ENCODE measurements at places on chromosomes 16 and 17.

DNA sequence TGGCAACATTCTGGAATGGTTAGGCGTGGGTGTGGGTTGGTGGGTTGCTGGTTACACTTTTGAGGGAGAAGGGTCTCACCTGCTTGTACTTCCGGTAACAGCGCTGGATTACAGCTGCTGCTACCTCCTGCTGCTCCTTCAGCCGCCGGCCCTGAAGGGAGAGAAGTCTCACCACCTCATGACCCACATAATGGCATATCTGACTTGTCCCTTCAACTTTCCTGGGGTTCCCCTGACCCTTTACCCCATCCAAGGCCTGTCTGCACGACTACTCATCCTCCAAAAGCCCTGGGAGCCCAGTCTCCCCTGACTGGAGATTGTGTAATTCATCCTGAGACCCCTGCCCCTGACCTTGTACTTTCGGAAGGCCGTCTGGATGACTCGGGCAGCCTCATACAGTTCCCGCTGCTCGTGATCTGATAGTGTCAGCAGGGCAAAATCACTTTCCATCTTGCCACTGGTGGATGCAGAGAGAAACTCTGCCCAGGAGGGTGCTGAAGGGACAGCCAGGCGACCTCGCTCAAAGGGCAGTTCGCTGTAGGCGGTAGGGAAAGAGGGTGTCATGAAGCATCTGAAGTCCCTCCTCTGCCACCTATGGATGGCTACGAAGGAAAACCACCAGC is 2.0 kb upstream of the SPAG7 start:
- no peak for DNase-seq

DNA sequence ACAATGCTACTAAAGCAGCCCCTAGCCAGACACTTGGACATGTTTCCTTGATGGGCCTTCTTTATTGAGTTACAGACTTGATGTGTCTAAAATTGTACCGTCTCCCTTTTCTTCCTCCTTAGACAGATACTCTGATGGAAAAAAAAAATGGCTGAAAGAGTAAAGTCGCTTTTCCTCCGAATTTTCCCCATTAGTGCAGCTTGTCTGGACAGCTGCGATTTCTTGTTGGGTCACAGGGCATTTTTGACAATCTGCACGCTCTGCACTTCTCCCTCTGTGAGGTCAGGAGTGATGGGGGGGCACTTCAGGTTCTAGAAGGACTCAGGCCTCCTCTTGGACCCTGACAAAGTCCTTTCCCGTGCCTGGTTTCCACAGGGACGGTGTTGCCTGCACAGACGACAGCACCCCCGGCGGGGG is 968 bp upstream of the PRKAR1A start:
- peak; percentile 86 for DNase-seq

DNA sequence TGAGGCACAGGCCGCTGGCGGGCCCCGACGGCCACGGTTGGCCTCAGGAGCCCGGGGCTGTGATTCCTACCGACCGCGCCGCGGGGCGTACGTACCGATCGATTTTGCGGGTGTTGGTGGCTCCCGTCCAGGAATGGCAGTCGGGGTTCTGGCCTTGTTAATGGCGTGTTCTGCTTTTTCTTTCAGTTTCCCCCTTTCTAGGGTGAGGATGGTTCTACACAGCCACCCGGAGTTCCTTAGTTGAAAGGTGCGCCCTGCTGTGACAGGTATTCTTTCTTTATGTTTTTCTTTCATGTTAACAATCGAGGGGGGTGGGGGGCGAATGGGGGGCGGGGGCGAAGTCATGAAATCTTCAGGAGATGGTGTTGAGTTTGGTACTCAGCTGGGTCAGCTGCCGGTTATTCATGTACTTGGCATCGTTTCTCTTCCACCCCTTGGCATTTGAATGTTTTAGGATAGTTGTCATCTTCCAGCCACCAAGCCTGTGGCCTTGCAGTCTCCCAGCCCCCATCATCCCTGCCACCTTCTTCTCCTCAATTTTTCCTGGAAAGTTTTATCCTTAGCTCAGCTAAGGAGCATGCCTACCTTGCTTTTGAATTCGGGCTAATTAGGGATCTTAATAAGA is 802 bp downstream of the CYLD start:
- peak; percentile 12 for DNase-seq

GRCh38 chr17:78523934-78524655 is 53.1 kb downstream of the DNAH17 start:
- DNase-seq, result no peak

- DNase-seq, result peak; percentile 14
These were observed 96.9 kb downstream of the RAB11FIP4 start for GRCh38 chr17:31488264-31488981.

- DNase-seq, result peak; percentile 82
These were observed 4.6 kb downstream of the UNC119 start for GRCh38 chr17:28547623-28548416.

GRCh38 chr17:11786711-11787438 is 188.6 kb downstream of the DNAH9 start:
- no peak for DNase-seq

GRCh38 chr17:79009397-79010303 is at the start of gene CANT1:
Gene CANT1 (minus strand): TSS chr17:79009764. CDS start chr17:78997622, 12,142 bp downstream.
- DNase-seq, result peak; percentile 91

DNA sequence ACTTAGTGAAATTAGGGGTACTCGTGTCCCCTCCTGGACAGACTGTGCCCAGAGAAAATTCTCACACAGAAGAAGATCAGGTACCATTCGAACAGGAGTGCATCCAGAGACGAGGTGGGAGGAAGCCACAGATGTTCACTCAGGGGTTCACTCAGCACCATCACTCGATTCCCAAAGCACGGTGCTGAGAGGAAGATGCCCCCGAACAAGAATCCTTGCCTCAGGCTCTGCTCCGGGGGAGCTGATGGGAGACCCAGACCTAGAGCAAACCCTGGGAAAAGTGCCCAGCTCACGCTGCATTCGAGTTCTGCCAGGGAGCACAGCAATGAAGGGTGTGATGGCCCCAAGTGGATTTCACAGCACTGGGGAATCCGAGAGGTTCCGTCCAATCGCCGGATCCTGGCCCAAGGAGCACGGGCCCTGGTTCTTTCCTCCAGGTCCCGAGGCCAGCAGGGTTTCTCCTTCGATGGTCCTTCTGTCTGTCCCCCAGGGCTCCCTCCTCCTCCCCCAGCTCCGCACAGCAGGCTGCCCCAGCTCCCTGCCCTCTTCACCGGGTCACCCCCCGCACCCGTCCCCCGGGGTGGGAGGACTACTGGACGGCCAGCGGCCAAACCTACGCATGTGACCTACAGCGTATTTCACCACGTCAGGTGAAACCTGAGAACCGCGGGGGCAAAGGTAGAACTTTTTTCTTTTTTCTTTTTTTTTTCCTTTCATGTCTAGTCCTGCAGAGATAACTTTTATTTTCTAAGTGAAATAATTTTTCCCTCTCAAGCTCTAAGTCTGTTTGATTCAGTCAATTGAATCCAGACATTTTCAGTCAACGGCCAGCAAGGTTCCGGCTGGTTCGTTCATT is 10.2 kb upstream of the UBE2I start:
- DNase-seq, result no peak

- no peak for DNase-seq
These were observed 1.3 kb downstream of the C17orf58 start for GRCh38 chr17:67994817-67995569.

DNA sequence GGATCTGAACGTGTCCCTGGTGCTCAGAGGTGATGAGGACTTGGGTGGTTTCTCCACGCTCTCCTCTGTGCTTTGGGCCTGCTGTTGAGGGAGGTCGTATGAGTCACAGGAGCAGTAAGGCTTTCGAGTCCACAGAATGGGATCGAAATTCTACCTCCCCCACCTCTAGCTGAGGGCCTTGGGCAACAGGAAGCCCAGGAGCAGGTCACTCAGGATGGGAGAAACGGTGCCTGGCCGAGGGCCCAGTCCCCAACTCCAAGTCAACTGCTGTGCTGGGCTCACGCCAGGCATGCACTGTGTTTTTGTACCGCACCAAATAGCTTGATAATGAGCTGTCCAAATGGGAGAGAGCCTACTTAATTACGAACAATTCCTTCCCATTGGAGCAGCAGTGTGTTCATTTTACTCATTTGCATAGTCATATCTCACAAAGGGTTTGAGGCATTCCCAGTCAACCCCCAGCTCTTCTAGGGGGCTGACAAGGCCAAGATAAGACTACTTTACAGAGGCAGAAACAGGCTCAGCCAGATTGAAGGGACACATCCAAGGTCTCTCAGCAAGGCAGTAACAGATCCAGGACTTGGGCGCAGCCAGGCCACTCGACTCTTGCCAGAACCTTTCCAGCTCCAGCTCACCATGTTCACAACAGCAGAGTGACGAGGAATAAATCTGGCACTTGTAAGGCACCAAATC is 53.6 kb downstream of the WNT3 start:
- DNase-seq, result no peak

GRCh38 chr16:88782454-88783390 is 2.3 kb downstream of the PIEZO1 start:
- no peak for DNase-seq

- no peak for DNase-seq
These were observed 377.8 kb downstream of the SNX29 start for GRCh38 chr16:12354296-12354833.

- no peak for DNase-seq
These were observed 48.2 kb upstream of the STH start for GRCh38 chr17:45950888-45951287.

- DNase-seq, result no peak
These were observed 51.0 kb upstream of the MRTFB start for GRCh38 chr16:14020141-14020540.

- peak; percentile 68 for DNase-seq
These were observed 59.4 kb downstream of the RTN4RL1 start for GRCh38 chr17:1965556-1966273.

DNA sequence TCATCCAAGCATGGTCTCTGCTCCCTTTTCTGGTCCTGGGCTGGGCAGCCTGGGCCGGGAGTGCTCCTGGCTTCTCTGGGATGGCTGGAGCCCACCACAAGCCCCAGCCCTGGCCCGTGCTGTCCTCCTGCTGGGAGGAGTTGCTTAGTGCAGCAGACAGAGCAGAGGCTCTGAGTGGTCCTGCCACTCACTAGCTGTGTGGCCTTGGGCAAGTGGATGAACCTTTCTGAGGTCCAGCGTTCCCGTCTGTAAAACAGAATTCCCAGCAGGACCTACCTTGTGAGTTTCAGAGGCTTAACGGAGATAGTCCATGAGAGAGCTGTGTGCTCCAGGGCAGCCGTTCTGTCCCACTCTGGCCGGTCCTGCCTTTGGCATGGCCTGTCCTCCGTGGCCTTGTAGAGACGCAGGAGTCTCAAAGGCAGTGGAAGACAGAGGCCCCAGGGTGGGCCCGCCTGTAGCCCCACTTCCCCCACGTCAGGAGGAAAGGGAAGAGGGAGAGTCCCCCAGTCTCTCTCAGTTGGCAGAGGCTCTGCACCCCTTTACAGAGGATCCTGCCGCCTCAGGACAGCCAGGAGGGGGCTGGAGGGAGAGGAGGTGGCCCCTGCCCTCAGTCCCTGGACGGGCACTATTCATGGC is 7.8 kb downstream of the MYO15B start:
- no peak for DNase-seq

- DNase-seq, result peak; percentile 83
These were observed 2.9 kb downstream of the GNAO1 start for GRCh38 chr16:56193951-56194726.

All from NCI-H524 (cell line).